ENCODE measurements at places on chromosomes 2 and 18.

DNA sequence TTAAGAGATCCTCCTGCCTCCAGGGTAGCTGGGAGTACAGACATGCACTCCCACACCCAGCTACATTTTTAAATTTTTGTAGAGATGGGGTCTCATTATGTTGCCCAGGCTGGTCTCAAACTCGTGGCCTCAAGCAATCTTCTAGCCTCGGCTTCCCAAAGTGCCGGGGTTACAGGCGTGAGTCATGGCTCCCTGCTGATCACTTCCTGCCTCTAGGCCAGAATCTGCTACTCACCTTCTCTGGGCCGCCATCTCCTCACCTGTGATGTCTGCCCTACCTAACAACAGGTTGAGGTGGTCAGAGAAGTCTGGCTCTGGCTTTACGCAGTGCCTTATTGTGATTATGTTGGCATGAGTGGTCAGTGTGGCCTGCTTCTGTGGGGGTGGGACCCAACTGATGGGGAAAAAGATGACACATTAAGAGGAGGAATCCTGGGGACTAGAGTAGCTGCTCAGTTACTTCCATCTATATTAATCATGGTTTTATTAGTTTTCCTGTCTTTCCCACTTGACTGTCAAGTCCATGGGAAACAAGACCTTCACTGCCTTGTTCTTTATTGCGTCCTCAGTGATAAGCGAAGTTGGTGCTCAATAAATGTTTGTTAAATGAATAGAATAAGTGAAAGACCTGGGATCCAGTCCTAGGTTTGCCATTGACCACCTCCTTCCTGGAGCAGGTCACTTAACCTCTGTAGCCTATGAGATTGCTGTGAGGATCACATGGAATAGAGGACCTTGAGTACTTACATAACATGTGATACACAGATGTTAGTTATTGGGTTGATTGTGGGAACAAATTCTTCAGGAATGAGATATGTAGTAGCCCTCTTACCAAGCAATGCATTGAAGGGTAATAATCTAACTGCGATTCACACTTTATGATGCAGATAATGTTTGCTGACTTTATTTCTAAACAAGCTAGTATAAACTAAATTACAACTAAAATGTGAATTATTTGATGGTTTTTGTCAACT is 15.7 kb downstream of the KCTD1 start:
- DNase-seq = no peak

DNA sequence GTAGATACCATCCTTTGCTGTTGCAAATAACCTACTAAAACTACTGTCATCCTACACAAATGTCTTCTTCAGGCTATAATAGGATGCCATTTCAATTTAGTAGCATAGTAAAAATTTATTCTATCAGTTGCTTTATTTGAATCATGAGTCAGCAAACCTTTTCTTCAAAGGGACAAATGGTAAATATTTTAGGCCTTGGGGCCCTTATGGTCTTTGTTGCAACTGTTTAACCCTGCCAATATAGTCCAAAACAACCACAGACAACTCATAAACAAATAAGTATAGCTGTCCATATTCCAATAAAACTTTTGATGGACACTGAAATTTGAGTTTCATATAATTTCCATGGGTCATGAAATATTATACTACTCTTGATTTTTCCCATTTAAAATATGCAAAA is 54.0 kb upstream of the CCBE1 start:
- DNase-seq = no peak

DNA sequence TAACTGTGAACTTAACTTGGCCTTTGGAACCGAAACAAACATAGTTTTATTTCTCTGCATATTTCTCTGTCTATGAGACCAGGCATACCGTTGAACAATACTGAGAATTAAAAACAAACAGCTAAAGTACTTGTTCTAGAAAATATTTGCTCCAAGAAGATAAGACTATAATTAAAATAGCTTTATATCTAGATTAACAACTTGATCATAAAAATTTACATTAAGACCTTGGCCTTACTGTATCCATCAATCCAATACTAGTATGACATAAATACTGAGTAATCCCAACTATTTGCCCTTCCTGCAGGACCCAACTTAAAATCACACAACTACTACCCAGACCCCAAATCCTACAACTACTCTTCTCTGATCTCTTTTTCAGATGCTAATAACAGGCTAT is 260.9 kb downstream of the RIT2 start:
- no peak for DNase-seq

DNA sequence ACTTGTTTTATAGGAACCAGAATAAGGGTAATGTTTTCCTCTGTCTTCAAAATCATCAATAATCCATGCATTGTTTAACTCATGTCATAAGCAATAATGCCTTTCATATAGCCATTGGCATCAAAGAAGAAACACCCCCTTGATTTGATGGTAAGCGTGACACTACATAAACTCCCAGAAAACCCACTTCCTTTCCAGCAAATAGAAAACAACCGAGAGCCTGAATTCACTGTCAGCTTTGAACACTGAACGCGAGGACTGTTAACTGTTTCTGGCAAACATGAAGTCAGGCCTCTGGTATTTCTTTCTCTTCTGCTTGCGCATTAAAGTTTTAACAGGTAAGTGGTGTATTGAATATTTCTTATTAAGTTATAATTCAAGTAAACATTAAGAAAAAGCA is at the start of gene ICOS:
Gene ICOS (plus strand): TSS at position 229 of the 400 bp plus-strand sequence. CDS start 52 bp downstream, at position 281.
- peak; percentile 33 for DNase-seq

GRCh38 chr2:168635065-168635577 is 167.3 kb upstream of the NOSTRIN start:
- no peak for DNase-seq

DNA sequence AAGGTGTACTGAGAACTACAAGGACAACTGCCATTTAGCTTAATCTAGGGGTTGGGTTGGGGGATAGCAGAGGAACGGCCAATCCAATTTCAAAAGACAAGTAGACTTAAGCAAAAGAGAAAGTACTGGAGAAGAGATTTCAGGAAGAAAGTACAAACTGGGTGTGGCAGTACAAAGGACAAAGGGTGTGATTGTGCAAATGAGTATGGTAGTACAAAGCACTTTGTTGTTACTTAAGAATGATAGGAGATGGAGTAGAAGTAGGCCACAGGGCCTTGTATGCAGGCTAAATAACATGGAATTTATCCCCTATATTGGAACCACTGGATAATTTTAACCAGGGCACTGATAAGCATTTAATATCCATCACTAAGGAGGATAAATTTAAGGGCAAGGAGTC is 4.7 kb upstream of the ORC2 start:
- DNase-seq = no peak

GRCh38 chr2:160836755-160837154 is 323.5 kb upstream of the TANK start:
- DNase-seq = no peak

DNA sequence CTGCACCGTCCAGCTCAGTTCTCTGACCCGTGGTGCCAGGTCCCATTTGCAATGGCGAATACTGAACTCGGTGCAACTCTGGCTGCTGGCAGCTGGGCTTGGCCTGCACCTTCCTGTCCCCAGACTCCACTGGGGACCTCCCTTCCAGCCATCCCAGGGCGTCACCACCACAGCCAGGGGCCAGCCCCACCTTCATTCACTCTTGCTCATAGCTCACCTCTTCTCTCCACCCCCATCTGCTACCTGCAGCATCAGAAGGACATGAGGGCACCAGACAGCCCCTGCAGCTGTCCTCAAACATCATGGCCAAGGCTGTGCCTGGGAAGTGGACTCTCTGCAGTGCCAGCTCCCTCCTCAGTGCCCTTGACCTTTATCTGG is 16.2 kb upstream of the ALPI start:
- no peak for DNase-seq

- DNase-seq = no peak
Observed at GRCh38 chr2:118669654-118670053, 177.8 kb downstream of the EN1 start.

DNA sequence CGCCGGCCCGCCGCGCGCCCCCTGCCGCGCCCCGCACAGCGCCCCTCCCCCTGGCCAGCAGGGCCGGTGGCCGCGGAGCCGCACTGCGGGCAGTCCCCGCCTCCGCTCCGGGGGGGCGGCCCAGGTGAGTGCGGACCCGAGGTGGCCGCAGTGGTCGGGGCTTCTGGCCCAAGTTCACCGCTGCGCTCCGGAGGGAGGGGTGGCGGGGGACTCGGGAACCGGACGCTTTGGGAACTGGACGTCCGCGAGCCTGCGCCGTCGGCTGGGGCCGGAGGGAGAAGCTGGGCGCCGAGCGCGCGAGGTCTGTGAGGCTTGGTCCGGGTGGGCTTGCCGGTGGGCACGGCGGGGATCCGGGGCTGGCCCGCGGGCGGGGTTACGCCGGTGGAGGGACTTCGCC is 591 bp upstream of the LDLRAD4 start:
- DNase-seq = no peak

DNA sequence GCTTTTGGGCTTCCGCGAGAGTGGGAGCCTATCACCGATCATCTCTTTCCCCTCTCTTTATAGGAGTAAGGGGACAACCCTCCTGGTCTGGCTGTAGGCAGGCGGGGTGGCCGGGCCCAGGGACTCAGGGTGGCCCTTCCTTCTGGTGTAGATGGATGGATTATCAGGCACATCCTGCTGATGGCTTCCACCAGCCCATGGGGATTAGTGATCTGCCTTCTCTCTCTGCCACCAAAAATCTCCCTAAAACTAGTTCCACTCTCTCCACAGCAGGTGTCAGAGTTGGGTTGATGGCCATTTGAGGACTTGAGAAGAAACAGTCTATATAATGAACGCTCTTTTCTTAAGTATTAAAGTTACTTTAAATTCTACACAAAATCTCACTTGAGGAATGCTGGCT is 37.4 kb downstream of the NCK2 start:
- no peak for DNase-seq

DNA sequence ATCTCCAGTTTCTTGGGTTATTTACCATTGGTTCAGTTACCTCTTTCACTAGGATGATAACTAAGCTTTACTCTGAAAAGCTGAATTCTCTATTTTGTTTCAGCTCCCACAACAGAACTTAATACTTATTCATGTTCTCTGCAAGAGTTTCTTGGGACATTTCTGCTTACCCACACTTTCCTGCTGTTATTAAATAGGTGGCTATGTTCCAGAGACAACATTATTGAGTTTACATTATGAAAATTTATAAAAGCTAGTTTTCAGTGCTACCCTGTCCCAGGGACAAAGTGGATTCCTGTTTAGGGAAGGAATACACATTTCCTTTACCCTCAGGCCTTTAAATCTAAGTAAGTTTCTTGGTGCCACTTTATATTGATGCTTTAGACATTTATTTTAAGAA is 7.0 kb upstream of the GPD2 start:
- DNase-seq = no peak

DNA sequence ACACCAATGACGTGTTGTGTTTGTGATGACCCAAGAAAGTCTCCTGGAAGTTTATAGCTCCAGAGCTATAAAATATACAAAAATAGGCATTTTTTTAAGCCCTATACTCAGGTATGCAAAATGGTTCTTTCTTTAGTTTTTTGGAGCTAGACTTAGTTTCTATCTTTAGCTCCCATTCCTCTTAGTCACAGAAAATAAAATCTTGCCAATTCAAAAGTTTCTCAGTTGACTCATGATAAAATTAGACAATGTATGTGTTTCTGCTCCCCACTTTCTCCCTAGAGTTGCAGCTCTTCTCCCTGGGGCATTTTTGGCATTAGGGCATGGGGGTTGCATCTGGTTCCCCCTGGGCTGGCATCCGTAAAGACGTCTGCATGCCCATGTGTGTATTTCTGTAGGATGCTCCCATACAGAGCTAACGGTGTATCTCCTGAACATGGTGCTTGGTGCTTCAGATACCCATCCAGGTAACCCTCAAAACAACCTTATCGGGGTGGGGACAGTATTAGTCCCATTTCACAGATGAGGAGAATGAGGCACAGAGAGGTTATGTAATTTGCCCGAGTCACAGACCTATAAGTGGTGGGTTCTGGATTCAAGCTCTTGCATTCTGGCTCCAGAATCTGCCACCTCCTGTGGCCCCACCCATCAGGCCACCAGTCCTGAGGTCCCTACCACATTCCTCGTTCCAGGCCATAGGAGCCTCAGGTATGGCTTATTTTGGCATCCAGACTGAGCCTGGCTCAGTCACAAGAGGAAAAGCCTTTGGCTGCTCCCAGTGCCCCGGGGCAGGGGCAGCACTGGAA is 43.1 kb upstream of the ASAP2 start:
- no peak for DNase-seq

DNA sequence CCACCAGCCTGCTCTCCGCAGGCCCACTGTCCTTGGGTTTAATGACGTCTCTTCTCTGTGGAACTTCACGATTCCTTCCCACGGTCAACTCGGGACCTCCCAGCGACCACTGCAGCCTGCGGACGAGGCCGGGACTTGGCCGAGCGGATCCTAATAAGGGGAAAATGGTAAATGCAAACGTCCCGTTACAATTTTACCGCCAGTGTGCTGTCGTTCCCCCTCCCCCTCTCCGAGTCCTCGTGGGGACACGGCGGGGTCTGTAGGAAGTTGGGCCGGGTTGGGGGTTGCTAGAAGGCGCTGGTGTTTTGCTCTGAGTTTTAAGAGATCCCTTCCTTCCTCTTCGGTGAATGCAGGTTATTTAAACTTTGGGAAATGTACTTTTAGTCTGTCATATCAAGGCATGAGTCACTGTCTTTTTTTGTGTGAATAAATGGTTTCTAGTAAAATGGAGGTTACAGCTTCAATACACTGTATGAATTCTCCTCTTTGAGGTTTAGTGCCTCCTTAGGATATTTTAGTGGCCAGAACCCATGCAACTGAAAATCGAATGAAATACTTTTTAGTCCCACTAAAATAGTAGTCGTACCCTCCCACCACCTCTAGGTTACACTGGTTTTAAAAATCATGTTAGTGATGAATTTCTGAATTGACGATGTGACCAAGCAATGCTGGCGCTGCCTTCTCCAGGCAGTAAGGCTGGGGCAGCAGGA is 2.3 kb downstream of the HOXD11 start:
- DNase-seq = no peak

DNA sequence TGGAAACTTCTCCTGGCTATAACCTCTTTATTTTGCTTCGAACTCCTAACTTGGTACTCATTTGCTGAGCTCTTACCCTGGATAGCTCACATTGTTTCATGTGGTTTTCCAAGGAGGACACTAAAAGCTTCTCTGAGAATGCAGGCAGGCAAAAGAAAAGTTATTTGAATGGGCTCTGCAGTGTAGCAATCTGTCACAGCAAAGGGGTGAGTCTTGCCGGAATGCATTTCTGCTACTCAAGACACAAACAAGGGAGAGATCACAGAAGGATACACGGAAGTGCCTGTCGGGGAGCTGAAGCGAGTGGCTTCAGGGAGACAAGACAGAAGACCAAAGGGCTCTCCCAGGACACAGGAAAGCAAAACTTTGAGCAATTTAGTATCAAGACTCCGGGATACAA is 265.4 kb downstream of the SS18 start:
- no peak for DNase-seq
